Activated T-helper 2 cell treated with anti-CD3 and anti-CD28 coated beads, Interferon-gamma antibody, Interleukin-2, Interleukin-4, amounts not matched to agents 10 μg/mL and 5 μg/mL and 100 μg/mL, durations not matched to agents 14 hours and 24 hours and 36 hours (primary cell): ENCODE measurements at places on chromosomes 2 and 18.

GRCh38 chr2:55296393-55296792, 27.4 kb upstream of the MTIF2 start:
- DNase-seq, result no peak

GRCh38 chr2:136994793-136995192, 229.4 kb downstream of the THSD7B start:
- no peak for DNase-seq

- DNase-seq, result no peak
These were observed 683 bp downstream of the GBX2 start for GRCh38 chr2:236167297-236168109.

DNA sequence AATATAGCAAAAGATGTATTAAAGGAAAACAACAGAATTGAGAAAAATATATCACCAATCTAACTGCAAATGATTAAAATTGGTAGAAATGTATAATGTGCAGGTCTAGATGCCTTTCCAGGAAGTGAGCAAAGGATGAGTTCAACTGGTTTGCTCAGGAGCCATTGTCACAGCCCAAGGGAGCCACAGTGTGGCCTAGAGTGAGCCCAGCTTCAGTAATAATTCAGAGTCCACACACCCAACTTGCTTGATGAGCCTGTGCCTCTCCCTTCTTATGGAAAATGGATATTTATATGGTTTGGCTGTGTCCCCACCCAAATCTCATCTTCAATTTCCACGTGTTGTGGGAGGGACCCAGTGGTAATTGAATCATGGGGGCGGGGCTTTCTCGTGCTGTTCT, 92.2 kb upstream of the ASAP2 start:
- no peak for DNase-seq

DNA sequence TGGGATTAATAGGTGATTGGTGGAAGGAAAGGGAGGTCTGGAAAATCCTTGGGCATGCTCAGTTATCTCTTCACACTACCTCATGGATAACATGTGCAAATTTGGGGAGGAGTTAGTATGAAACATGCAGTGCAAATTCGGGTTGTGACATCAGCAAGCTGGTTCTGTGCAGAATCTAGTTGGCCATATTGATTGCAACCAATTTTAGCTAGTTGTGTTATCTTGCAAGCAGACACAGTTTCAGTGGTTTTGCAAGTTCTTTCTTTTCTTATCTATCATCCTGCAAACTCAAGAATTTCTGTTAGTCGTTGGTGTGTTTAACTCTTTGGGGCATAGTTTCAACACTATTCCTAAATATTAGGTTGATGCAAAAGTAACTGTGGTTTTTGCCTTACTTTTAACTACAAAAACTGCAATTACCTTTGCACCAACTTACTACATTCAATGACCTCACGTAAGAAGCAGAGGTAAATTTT, 135.4 kb downstream of the PTH2R start:
- DNase-seq, result no peak

GRCh38 chr2:11656671-11657101, 13.3 kb downstream of the NTSR2 start:
- DNase-seq, result no peak

GRCh38 chr2:10617241-10617640, 72.5 kb downstream of the NOL10 start:
- no peak for DNase-seq

GRCh38 chr2:121363632-121364420, 78.8 kb upstream of the TFCP2L1 start:
- no peak for DNase-seq

DNA sequence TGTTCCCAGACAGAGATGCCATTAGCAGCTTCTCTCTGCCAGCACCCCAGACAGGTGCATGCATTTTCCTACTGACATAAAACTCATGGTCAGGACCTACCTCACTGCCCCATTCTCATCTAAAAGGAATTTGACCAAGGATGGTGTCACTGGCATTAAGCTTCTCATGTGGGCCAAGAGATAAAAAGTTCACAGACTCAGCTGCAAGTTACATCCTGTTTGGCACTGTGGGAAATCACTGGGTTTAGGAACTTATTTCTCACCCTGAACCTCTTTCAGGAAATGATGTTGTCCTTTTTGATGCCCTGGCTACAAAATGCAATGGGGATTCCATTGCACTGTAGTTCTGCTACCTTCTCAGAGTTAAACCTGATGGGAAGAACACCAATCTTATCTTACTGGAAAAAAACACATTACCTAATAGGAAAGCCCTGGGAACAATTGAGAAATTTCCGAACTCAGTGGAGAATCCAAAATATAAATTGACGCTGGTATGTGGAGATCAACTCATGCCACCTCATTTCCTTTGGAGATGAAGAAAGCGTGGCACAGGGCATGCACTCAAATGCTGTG, 252.1 kb upstream of the COPS8 start:
- no peak for DNase-seq
